Cerebellar nuclear complex (tissue), 1 donor: ENCODE measurements at places on chromosomes 5 and 9.

- no peak for DNase-seq
Measured at GRCh38 chr9:80435591-80435990, 863.8 kb downstream of the TLE4 start.

DNA sequence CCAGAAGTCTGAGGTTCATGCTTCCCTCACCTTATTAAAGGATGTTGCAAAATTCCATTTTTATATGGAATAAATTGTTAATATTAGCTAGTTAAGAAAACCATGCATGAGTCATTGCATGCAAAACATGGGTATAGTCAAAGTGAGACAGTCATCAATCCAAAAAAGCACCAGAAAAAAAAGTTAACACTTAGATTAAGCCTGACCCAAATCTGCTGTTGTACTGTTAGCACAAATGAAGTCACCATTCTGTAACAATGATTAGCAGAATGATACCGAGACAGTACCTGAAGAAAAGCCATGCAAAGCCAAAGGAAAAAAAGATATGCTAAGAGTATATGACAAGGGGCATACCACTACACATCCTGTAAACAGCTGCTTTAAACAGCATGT lies 49.5 kb downstream of the PKD2L2 start:
- DNase-seq: no peak

DNA sequence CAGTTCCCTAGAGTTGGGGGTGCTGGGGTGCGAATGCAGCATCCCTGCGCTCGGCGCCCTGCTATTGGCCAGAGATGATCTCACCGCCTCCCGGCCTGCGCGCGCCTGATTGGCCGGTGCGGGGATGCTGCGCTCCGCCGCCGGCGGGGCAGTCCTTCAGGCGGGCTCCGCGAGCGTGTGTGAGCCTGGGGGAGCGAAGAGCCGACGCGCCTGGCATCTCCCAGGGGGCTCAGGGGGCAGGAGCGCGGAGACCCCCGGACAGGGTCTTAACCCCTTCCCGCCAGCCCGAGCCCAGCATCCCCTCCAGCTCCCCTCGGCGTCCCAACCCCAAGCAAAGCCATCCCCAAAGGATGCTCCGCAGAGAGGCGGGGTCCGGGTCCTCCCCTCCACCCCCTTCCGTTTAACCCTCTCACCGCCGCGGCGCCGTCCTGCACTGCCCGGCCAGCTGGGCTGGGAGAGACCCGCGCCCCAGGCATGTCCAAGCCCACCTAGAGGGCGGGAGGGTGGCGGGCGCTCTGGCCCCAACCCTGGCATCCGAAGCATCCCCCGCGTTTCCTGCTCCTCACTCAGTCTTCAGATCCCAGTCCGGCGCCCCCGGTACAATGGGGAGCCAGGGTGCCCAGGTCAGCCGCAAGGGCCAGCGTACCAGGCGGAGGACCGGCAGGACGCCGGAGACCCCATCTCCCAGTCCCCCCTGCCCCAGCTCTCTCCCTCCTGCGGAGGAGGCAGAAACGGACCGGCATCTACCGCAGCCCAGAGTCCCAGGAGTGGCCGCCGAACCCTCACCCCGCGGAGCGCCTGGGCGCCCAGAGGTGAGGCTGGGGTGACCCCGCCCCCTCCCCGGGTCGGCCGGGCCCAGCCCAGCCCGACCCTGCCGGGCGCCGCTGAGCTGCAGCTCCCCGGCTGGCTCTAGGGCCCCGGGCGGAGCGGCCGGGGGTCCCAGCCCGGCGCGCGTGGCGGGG lies 19.3 kb upstream of the TOR2A start:
- DNase-seq: no peak

GRCh38 chr5:170536525-170536924 lies 32.7 kb downstream of the KCNIP1 start:
- no peak for DNase-seq

- no peak for DNase-seq
Measured at GRCh38 chr9:127977884-127978647, 2.7 kb downstream of the EEIG1 start.

GRCh38 chr9:108456903-108457302 lies 398.9 kb downstream of the ACTL7B start:
- no peak for DNase-seq
